ENCODE measurements at places on chromosomes 7 and 10.

GRCh38 chr10:100509241-100509840, 10.3 kb downstream of the SEC31B start:
- DNase-seq, result no peak

DNA sequence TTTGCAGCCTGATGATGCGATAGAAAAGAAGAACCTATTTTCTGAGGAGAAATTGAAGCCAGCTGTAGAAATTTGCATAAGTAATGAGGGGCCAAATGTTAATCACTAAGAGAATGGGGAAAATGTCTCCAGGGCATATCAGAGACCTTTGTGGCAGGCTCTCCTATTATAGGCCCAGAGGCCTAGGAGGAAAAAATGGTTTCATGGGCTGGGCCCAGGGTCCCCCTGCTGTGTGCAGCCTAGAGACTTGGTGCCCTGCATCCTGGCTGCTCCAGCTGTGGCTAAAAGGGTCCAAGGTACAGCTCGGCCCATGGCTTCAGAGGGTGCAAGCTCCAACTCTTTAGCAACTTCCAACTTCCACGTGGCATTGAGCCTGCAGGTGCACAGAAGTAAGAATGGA, 123.4 kb downstream of the STK31 start:
- DNase-seq, result no peak

DNA sequence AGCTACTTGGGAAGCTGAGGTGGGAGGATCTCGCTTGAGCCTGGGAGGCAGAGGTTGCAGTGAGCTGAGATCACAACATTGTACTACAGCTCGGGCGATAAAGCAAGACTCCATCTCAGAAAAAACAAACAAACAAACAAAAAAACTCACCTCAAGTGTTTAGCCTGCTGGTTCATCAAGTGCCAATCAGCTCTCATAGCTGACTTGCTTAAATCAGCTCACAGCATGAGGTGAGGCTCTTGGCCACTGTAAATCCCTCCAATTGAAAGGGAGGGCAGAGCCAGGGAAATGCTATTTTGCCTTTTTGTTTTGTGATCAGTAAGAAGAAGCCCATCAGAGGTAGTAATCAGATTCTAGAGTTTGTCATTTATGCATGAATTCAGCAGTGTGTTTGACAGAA, 112.3 kb downstream of the RAB11FIP2 start:
- DNase-seq, result no peak

DNA sequence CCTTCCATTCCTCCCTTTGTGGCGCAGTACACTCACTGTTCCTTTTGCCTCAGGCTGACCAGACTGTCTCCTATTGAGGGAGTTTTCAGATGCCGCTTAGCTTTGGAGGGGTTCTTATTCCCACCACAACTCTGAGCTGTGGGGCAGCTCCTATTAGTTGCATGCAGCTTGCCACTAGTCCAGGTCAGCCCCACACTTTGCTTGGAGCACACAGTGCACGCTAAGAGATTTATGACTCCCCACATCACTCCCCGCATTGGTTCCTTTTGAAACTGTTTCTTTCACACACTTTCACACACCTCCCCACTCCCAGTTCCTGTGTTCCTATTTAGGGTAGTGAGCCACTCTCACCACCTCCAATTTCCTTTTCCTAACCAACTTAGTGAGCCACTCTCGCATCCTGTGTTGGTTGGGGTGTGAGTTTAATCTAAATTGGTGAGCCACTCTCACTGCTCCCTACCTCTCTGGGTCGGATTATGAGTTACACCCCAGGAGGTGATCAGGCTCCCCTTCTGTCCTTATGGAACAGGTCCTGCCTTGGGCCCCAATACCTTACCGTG, 10.4 kb upstream of the ZNF485 start:
- DNase-seq, result no peak

- no peak for DNase-seq
These were observed 253.5 kb downstream of the MALRD1 start for GRCh38 chr10:19302117-19302516.

- DNase-seq, result no peak
These were observed 2.3 kb downstream of the UNCX start for GRCh38 chr7:1234881-1235500.

GRCh38 chr10:14535457-14536130, 204.9 kb upstream of the FRMD4A start:
- no peak for DNase-seq

DNA sequence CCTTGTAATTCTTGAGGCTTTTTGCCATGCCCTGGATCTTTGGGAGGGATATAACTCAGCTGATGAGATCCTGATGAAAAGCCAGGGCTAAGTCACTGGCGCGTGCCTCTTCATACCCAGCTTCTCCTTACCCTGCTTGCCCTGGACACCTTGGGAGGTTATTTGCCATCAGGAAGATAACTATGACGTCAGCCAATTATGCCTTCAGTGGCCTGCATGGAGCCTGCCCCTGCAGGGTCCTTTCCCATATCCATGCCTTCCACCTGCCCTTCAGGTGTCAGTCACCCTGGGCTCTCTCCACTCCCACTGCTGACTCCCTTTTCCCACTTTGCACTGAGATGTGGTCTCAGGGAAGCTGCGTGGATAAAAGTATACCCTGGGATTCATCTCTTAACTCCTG, 520.1 kb downstream of the SORCS3 start:
- DNase-seq, result no peak

DNA sequence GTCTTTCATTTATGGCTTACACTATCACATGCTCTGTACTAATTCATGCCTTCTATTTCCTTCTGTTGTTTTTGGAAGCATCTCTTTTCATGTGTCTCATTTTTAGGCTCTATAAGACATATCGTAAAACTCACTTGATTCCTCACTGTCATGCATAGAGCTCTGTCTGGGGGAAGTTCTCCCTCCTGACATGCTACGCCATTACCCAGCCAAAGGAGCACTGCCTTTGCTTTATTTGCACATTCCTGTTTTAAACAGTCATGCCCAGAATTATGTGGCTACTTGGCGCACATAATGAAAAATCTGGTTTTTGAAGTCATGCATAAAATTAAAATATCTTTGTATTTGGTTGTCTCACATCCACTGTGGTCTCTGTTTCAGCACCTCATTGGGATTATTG, 17.6 kb upstream of the AKR1C3 start:
- DNase-seq, result no peak

GRCh38 chr10:31593124-31593523, 274.1 kb downstream of the ZEB1 start:
- DNase-seq, result no peak

DNA sequence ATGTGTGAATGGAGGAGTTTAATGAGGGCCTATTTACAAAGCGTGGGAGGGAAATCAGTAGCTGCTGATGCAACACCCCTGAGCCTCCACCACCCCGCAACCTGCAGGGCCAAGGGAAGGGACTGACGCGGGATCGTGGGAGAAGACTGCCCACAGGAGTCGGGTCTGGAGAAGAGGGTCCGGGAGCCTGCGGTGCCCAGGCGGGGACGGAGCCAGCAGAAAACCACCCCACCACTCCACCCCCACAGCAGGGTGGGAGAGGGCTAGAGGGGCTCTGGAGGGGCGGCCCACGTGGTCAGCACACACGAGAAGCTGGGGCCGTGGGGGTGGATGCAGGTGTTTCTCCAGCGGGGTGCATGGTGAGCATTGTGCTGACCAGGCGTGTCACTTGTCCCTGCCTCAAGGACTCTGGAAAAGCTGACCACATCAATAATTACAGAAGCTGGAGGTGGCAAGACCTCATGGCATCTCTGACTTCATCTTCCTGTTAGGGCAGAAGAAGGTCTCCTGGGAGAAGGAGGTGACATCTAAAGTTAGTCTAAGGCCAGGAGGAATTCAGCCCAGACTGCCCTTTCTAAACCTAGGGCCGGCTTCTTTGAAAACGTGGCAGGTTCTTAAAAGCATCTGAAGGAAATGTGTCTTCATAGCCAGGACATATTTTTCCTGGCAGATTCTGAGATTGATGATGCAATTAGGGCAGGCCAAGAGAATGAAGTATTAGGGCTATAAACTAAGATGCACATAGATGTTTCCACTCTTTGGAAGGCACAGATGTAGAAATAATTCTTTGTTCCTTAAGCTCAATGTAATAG, 150.9 kb downstream of the RGS10 start:
- DNase-seq, result no peak

DNA sequence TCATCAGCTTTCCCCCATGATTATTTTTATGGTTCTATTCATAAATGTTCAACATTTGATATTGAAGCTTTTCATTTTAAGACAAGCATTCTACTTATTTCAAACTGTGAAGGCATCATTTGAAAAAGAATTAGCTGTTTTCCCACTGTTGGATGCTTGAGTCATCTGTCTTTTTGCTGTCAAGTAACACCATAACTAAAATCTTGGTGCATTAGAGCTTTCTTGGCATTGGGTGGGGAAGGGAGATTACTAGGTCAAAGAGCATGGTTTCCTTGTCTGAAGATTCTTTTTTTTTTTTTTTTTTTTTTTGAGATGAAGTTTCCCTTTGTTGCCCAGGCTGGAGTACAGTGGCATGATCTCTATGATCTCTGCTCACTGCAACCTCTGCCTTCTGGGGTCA, 68.5 kb downstream of the CTBP2 start:
- DNase-seq, result no peak

DNA sequence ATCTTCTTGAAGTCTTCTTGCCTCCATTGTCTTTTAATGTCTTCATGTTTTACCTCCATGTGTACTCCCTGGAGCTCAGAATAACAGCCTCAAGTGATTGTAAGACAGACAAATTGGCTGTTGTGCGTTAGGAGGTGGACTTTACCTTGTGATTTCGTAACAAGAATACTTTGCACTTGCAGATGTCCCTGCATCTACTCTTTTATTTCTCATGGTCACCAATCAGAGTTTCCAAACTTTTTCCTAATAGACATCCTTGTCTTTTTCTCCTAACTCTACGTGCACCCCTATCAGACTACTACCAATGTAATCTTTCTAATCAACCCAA, 172.3 kb downstream of the NRP1 start:
- no peak for DNase-seq

DNA sequence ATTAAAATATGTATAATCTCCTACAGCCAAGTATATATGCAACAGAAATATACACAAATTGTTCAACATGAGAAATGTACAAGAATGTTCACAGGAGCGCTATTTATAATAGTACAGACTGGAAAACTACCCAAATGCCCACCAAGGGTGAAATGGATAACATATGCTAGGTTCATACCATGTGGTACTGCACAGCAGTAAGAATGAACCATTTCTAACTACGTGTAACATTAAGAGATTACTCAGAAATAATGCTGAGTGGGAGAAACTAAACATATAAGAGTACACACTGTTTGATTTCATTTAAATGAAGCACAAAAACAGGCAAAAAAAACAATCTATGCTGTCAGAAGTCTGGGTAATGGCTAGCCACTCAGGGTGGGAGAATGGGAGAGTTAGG, 45.8 kb downstream of the RNLS start:
- DNase-seq, result no peak

GRCh38 chr10:60717852-60718251, 60.4 kb upstream of the CDK1 start:
- DNase-seq, result no peak

DNA sequence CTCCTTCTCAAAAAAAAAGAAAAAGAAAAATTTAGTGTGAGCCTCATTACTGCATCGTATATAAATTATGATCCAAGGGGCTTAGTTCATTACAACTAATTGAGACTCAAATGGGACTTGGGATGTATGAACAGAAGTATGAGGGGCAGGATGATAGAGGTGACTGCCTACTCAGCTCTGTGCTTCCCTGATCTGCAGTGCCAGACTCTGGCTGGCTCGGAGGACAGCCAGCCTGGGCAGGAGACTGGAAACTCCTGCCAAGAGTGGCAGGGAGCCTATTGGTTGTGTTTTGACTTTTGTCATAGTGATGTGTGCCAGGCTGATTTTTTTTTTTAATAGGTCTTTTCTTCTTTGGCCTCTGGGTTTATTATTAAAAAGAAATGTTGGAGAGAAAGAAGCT, 73.8 kb upstream of the GTF2IRD1 start:
- DNase-seq, result no peak

GRCh38 chr10:97898429-97898828, 48.8 kb downstream of the GOLGA7B start:
- DNase-seq, result no peak

DNA sequence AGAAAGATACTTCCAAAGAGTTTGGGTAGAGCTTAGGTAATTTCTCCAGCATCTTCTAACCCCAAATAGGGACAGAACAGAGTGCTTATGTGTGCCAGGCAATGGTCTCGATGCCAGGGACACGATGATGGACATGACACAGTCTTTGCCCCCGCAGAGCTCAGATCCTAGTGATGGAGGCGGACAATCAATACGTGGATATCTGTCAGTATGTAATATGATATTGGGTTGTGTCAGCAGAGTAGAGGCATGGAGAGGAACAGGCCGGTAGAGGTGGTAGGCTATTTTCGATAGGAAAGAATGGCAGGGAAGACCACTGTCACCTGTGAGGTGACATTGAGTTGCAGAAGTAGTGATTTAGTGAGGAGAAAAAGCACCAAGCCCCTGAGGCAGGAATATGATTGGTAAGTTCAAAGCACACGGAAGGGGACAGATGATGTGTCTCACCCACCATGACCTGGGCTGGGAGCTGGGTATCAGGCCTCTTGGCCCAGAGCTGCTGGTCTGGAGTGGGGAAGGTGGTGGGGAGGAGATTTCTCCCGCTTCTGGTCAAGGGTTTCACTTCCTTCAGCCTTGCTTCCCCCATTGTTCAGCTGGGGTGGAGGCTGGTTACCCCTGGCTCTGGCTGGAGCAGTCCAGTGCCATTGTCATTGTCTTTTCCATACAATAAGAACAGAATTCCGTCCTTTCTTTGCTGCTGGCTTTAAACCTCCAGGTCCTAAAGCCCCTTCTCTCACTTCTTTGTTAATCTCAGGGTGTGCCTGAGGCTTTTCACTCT, 36.0 kb upstream of the SRGN start:
- no peak for DNase-seq

DNA sequence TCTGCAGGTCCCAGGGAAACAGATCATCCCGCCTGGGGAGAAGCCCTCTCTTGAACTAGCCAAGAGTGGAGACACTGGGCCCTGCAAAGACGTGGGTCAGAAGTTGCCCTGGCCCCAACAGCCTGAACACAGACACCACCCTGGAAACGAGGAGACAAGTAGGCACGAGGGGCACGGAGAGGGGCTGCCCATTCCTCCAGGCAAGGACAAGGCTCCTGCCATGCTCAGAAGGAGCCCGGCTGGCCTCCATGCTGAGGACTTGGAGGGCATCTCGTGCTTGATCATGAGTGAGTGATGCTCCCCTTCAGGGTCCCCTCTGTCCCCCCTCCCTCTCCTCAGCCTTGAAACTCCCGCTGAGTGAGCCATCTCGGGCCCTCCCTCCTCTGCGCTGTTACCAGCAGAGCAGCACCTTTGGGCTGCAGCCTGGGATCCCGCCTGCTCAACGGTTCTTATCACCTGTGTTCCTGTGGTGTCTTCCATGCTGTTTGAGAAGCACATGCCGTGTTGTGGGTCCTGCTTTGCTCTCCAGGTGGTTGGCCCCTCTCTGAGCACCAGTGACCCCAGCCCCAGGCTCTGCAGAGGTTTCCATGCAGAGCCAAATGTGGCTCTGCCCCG, 544.3 kb downstream of the TCERG1L start:
- no peak for DNase-seq
